ENCODE measurements at places on chromosomes 3 and 15.
A peak's percentile ranks its signal among the peaks of the same experiment; 100 is the strongest.

DNA sequence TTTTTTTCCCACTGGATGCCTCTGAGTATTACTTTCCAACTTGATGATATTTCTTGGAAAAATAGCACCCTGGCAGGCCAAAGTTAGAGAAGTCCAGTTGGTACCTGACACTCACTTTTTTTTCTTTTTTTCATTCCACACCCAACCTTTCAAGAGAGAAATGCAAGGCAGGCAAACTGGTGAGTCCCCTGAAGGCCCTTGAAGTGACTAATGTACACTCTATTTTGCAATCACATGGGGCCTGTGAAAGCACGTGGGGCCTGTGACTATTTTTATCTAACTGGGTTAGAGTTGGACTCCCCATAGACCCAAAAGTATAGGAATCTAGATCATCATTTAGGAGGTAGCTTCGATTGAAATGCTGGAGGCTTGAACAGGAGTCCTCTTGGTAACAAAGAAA is 316.7 kb downstream of the CHL1 start:
- DNase-seq: no peak

DNA sequence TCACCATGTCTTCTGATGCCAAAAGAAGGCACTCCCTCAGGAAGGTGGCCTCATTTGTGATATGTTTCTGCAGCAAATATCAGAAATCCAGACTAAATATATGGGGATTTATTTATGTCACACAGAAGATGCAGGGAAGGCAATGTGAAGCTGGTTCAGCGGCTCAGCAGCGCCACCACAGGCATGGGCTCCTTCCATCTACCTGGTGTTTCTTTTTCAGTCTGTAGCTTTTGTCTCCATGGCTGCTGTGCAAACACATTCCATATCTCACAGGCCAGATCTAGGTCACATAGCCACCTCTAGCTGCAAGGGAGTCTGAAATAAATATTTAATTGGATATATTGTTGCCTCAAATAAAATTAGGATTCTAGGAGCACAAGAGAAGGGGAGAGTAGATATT is 502.1 kb upstream of the IL12A start:
- DNase-seq: peak; percentile 13

DNA sequence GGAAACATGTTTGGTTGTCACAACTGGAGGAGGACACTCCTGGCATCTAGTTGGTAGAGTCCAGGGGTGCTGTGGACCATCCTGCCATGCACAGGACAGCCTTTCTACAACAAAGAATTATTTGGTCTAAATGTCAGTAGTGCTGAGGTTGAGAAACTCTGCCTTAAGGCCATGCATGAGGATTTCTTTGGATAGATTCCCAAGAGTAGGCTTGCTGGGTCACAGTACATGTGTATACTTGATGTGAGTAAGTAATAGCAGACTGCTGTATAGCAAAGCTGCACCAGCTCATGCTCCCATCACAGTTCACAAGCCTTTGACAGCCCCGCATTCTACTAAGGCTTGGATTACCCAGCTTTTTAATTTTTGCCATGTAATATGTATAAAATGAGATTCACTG is 151.3 kb downstream of the MFSD1 start:
- no peak for DNase-seq

GRCh38 chr3:45226206-45226915 is at the start of gene TMEM158:
TMEM158 (minus strand) TSS chr3:45226287; CDS start chr3:45226027, 260 bp downstream.
- peak; percentile 81 for DNase-seq

GRCh38 chr3:167502401-167502800 is 28.6 kb upstream of the SERPINI2 start:
- no peak for DNase-seq

DNA sequence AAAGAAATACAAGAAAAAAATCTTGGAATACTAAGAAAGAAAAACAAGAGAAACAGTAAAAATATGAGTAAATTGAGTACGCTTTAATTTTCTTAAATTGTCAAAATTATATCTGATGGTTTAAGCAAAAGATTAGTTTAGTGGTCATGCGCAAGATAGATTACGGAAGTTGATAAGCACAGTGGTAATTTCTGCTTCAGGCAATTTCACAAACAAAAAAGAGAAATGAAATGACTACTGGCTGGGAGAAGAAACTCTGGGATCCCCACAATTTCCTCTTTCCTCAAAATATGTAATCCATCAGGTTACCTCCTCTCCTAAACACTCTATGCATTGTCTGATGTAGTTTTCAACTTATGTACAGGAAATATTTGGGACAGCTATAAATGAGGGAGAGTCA is 9.0 kb downstream of the MYD88 start:
- no peak for DNase-seq

GRCh38 chr3:9749645-9750555 is at the start of gene OGG1:
OGG1 (plus strand) TSS chr3:9749952; CDS start chr3:9750287, 335 bp downstream.
- DNase-seq: peak; percentile 99

DNA sequence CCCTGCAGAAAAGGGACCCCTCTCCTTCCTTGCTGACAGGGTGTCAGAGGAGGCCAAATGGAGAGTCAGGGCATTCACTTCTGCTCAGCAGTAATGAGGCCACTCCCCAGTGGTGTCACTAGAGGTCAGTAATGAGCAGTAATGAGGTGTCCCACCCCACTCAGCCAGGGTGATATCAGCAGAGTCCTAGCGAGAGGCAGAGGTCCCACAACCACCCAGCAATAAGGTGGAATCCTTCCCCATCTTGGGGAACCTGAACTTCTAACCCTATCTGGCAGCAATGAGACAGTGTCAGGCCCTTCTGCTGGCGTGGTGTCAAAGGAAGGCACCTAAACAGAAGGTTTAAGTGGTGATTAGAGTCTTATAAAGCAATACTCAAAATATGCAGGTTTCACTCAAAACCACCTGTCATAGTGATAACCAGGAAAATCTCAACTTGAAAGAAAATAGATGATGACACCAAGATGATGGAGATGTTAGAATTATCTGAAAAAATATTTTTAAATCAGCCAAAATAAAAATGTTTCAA is 12.9 kb downstream of the OCA2 start:
- peak; percentile 53 for DNase-seq

DNA sequence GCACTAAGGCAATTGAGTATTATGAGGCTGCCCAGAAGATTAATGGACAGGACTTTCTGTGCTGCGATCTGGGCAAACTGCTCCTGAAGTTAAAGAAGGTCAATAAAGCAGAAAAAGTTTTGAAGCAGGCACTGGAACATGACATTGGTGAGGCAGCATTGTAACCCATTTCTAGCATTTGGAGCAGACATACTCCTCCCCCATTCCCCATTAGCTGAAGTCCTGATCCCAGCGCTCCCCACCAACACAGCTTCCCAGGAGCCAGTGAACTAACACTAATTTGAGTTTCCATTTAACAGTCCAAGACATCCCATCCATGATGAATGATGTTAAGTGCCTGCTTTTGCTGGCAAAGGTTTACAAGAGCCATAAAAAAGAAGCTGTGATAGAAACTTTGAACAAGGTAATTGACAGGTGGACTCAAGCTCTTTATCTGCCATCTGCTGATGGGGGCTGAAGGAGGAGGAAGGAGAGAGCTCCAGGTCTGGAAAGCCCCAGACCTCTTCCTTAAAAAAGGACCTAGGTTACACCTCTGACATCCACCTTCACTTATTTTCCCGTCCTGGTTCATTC is 22.6 kb downstream of the CSRNP1 start:
- DNase-seq: no peak

- DNase-seq: no peak
Observed at GRCh38 chr3:134036291-134036690, 6.6 kb upstream of the SLCO2A1 start.

DNA sequence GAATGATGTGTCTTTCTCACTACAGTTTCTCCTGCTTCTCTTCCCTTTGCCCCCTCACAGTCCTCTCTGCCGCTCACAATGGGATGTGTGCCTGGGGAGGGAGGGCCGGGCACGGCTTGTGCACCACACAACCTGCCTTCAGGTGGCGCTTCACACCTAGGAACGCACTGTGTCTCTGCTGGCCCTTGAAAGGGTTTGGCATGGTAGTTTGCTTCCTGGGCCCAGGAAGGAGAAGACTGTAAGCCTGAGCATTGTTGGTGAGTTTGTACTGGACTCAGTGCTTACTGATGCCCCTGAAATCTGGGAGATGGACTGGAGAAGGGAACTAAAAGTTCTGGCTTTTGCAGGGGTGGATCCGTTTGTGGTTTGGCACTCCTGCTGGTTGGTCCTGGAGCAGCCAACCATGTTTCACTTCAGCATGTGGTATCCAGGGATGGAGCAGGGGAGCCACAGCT is 9.2 kb downstream of the ALPK3 start:
- DNase-seq: no peak

DNA sequence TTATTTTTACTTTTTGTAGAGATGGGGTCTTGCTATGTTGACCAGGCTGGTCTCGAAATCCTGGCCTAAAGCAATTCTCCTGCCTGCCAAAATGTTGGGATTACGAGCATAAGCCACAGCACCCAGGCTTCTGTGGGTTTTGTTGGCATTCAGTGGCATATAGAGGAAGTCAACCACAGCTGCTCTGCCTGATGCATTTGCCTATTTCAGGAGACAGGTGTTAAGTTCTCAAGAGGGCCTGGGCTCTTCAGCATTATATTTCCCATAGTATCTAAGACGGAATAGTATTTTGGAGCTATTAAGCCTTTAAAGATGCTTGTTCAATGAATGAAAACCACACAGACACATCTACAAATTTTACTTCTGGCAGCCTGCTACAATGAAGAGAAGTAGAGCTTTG is 73.5 kb upstream of the CSPG5 start:
- DNase-seq: no peak

GRCh38 chr3:77412021-77412438 is 372.1 kb downstream of the ROBO2 start:
- DNase-seq: peak; percentile 35

- no peak for DNase-seq
Observed at GRCh38 chr15:34714476-34715121, 40.2 kb downstream of the GJD2 start.

GRCh38 chr15:65927545-65927944 is 58.3 kb downstream of the RAB11A start:
- peak; percentile 10 for DNase-seq

- no peak for DNase-seq
Observed at GRCh38 chr3:9238276-9238675, 11.2 kb downstream of the SRGAP3 start.

GRCh38 chr3:38140326-38141172 is 2.1 kb downstream of the MYD88 start:
- no peak for DNase-seq

DNA sequence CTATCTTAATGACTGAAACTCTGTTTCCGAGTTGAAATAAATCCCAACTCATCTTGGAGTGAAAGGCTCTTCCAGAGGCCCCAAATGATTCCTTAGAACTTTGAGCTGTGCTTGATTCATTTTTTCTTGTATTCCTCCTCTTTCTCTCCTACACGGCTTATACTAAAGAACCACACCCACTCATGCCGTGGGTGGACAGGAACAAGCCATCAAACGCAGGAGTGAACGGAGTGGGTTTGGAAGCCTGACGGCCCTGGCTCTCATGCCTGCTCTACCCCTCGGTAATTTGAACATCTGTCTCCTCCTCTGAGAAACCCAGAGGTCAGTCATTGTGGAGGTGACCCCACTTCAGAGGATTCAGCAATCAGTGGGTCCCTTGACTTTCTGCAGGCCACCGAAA is 236.5 kb downstream of the AGBL1 start:
- no peak for DNase-seq

GRCh38 chr3:159945930-159946329 is 42.7 kb upstream of the IL12A start:
- no peak for DNase-seq

- DNase-seq: peak; percentile 27
Observed at GRCh38 chr3:158845765-158846350, 44.0 kb downstream of the MFSD1 start.

DNA sequence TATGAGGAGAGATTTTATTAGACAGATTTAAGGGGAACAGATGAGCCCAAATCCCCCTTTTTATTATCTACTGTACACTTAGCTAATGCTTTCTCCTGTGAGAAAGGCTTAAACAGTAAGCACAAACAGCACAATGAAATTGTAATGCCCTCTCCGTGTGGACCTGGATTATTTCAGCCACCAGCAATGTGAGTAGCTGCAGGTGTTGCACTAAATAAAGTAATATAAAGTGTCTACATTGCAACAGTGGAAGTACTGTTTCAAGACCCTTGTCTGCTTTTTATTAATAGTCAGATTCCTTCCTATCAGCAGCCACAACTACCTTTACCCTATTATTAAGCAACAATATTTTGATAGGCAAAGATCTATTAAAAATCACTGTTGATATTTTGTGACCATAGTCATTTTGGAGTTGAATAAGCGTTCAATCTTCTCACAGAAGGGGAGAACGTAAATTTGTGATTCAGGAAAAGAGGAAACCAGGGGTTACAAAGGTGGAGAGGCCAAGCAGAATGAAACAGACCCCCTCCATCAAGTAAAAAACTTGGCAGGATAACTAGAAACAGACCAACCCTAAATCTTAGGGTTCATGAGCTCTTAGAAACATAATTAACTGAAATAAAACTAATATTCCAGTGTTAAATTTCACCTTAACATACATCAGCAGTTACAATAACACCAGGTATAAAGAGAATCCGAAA is 422.6 kb downstream of the MECOM start:
- DNase-seq: no peak

- DNase-seq: no peak
Observed at GRCh38 chr3:22364851-22365250, 613.8 kb upstream of the ZNF385D start.

DNA sequence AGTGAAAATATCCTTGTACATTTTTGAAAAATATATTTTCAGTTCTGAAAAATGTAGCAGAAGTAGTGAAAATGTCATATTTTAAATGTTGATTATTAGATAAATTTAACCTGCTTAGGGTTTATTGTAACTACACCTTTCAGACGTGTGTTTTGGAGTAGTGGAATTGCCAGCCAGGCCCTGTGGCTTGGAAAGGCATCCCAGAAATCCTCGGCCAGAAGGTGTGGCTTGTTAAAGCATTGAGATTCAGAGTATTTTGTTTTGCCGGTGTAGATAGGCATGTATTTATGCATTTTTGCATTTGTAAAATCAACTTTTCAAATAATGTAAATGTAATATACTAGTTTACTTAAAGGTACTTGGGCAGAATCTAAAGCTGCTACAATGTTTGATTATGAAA is 7.0 kb downstream of the EBLN2 start:
- DNase-seq: no peak

DNA sequence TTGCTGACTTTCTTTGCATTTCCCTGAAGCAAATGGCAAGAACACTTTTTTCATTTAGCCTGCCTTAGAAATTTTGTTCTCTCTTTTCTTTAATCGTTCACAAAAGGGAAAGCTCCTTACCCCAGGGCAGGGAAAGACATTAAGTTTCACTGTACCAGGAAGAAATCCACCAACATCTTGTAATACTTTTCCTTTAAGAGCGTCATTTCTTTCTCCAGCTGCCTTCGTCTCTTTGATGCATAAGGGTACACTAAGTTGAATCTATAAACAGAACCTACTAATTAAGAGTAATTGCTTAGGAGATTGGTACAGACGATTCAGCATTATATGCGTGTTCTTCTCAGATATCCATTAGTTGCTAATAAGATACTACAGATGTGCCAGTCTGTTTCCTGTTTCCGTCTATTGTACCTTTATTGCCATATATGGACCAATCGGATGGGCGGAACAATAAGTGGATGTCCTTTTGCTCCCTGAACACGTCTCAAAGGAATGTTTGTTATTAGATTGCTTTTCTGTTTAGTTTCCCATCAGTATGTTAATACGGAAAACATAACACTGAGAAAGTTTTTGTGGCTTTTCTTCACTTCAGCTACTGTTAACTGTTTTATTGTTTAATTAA is 276.7 kb upstream of the RARB start:
- DNase-seq: peak; percentile 49
